ENCODE measurements at places on chromosomes 16 and 17.

DNA sequence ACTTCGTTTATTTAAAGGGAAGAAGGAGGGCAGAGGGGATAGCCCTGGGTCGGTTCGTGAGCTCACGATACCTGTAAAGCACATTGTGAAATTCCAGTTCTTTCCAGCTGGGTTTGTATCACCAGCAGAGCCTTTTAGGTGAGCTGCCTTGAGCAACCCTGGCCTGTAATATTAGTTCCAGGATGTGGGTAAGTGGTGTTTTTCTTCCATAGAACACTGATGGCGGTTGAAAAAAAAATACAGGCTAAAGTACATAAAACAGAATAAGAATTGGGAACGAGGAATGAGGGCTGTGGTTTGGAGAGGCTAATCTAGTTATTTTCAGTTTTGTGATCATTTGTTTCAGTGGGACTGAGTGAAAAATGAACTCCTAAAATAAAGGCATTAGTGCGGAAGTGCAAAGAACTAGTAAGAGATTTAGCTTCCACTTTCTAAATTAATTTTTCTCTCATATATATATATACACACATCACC lies 20.6 kb downstream of the HS3ST3B1 start:
- no peak for DNase-seq

DNA sequence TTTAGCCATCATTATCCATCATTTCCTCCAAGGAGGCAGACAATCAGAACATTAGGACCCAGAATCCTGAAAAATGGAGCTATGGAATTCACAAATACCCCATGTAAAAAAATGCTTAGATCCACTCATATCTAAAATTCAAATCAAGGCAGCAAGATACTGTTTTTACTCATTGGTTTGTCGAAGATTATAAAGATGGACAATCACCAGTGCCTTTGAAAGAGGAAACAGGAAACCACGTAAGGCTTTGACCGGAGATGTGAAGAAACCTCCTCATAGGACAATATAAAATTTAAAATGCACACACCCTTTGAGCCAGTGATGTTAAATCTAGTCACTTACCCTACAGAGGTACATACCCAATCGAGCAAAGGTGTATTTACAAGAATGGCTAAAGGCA lies 130.0 kb downstream of the XYLT1 start:
- DNase-seq, result no peak

DNA sequence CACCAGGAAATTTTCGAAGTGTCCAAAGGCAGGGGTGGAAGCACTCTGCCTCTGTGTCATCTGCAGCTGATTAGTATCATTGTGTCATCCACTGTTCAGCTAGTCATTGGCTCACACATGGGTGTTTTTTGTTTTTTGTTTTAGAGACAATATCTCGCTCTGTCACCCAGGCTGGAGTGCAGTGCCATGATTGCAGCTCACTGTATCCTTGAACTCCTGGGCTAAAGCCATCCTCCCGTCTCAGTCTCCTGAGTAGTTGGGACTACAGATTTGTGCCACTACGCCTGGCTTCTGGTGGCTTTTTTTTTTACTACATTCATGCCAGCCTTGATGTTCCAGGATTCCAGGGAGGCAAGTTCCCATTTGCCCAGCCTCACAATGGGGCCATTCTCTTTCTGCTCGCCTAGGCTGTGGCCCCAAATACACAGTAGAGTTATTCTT lies 32.5 kb upstream of the MYO18A start:
- DNase-seq, result no peak

GRCh38 chr17:36118477-36119353 lies 15.1 kb downstream of the CCL4 start:
- DNase-seq, result no peak

- DNase-seq, result no peak
Measured at GRCh38 chr17:48246612-48247011, 139.0 kb downstream of the SNX11 start.

- no peak for DNase-seq
Measured at GRCh38 chr16:89325861-89326471, 108.5 kb downstream of the ZNF778 start.

- no peak for DNase-seq
Measured at GRCh38 chr17:80376531-80376930, 38.4 kb upstream of the ENDOV start.

DNA sequence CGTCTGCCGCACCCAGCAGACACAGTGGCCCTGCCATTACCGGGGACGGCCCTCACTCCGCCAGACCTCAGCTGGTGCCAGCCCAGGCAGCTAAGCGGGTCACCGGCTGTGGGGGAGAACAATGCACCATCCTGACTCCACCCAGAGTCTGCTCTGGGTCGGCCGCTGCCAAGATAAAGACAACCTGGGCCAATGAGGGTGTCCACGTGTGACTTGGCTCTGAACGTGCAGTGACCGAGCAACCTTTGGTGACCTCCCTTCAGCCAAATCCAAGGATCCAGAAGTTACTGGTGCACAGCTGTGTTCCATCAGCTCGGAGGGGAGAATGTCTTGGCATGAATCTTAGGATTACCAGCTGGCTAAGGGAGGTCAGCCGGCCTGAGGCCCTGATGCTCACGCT lies 155.9 kb downstream of the NTN1 start:
- DNase-seq, result no peak

- DNase-seq, result no peak
Measured at GRCh38 chr16:75841517-75841916, 115.2 kb upstream of the CPHXL start.

DNA sequence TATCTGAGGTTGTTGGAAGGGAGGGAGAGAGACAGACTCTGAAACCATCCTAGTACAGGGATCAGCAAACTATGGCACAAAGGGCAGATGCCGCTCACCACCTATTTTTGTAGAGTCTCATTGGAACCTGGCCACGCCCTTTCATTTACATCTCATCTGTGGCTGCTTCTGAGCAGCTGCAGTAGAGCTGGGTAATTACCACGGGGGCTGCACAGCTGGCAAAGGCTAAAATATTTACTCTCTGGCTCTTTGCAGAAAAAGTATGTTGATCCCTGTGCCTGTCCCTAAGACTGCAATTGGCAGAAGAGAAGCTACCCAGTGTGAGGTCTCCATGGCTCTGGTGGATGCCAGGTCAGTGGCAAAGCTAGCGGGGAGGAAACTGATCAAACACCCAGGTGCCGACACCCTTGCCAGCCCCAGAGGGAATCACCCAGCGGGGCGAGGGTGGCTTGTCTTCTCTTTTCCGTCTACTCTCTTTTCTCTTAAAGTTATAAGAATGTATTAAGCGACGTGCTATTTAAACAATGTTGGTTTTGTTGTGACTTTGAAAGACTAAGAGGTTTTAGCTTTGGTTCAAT lies 14.0 kb downstream of the CEP295NL start:
- DNase-seq, result no peak

DNA sequence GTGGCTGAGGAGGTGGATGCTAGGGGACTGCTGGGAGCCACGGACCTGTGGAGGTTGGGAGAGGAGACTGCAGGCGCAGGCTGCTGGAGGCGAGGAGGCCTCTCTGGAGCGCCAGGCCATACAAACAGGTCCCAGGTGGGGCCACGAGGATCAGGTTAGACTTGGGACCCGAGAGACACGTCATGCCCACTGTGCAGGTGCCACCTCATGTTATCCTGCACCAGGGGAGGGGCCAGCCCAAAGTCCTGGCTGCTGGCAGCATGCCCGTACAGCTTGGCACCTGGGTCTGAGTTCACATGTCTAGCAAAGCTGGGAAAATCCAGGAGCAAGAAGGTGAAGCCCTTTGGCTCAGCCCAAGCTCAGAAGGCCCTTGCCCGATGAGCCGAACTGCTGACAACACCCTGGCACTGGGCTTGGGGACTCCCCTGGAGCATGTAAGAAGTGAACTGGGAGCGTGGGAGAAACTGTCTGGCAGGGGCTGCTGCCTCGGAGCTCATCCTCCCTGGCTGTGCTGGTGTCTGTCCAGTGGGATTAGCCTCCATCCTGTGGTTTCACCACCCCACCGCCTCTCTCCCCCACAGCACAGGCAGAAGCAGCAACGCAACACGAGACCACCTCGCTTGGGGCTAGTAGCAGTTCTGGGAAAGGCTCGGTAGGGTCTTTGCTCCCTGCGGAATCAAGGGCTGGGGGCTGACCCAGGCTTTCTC lies 5.3 kb downstream of the ARHGDIA start:
- DNase-seq, result no peak

- DNase-seq, result no peak
Measured at GRCh38 chr17:45883063-45883462, 11.3 kb upstream of the MAPT start.

GRCh38 chr16:79165506-79165905 lies 435.0 kb downstream of the MAF start:
- DNase-seq, result no peak

GRCh38 chr17:76292567-76292966 lies 15.5 kb downstream of the QRICH2 start:
- DNase-seq, result no peak

GRCh38 chr16:75402821-75403475 lies 30.4 kb downstream of the CFDP1 start:
- no peak for DNase-seq

DNA sequence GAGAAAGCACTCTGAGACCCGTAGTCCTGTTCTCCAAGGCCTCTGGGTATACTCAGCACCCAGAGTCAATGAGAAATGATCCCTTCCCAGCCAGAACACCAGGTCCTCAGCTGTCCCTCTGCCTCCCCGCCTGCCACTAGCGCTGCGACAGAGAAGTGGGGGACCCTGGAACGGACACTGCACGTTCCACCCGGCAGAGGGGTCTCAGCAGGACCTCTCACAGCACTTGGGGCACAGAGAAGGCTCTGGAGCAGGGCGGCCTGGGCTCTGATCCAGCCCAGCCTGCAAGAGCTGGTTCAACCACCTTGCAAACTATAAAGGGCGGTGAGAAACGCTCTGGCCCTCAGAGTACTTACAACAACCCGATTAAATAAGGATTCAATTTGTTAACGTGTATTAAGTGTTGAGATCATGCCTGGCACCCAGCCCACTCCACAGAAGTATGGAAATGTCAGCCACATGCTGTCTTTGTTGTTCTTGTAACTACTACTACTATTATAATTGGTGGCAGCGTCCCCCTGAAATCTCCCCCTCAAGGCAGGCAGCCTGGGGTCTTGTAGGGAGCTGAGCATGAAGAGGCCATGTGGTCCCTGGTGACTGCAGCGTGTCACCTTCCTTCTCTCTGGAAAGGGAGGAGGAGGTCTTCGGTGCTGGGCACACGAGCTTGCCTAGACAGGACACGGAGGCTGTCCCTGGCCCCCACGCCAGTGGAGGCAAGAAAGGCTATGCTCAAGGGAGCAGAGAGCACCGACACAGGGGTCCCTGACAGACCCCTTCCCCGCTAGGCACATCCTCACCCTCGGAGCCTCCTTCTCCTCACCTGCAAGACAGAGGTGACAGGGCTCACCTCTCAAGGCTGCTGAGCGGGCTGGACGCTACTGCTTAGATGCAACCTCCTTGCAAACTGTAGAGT lies 2.4 kb downstream of the OSGIN1 start:
- no peak for DNase-seq

DNA sequence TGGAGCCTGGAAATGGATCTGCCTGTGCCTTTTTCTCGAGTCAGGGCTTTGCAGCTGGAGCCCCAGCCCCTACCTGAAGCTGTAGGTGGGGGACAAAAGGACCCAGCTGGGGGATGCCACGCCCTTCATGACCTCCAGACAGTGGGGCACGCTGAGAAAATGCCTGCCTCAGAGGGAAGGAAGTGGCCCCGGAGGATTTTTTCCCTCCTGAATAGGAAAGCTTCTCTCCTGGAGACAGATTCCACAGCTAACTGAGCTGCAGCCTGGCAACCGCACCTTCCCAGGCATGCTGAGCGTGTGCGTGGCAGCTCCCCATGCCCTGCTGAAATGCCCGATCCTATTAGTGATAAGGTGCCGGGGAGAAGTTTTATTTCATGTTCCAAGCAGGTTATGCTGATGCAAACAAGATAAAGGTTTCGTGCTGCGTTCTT lies 58.0 kb downstream of the AIPL1 start:
- DNase-seq, result no peak

- no peak for DNase-seq
Measured at GRCh38 chr16:11079652-11080187, 135.4 kb downstream of the CLEC16A start.

- no peak for DNase-seq
Measured at GRCh38 chr16:22250522-22250921, 44.4 kb downstream of the EEF2K start.

DNA sequence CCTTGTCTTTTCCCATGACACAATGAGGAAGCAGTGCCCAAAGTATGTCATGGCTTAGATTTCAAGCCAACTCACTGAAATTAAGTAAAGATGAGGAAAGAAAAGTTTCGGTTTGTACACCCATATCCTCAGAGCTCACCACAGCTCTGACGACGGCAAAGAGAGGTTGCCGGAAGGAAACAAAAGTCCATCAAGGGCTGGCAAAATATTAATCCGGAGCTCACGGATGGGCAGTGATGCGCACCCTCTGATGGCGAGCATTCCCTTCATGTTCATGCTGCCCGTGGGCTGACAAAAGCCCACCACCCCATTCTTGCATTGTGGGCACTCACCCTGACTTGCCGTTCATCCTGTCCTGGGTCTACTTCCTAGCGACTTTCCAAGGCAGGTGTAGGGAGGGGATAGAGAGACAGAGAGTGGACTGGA lies 103.1 kb downstream of the SOX9 start:
- DNase-seq, result no peak

GRCh38 chr16:68286153-68287074 lies 22.1 kb downstream of the SLC7A6 start:
- peak; percentile 69 for DNase-seq

DNA sequence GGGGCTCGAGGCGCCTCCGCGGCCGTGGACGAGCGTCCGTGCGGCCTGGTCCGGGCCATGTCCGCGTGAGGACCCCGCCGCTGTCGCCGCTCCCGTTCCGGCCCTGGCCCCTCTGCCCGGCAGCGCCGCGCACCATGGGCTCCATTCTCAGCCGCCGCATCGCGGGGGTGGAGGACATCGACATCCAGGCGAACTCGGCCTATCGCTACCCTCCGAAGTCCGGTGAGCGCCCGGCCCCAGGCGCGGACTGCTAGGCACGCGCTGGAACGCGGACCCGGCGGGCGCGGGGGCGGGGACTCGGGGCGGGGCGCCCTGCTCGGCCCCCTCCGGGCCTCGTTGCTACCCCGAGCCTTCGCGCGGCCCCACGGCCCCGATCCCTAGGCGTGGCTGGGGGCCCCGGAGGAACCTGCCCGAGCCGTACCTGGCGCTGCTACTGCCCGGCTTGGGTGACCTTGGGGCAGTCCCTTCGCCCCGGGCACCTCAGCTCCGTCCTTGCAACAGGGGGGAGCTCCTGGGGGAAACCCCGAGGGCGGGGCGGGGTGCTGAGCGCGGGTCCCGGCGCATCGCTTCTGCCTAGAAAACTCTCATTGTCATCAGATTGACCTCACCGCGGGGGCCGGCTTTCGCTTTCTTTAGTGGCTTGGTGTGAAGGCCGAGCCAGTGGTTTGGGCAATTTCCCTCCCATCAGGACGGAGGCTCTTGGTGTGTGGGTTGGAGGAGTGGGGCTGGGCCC lies 367 bp downstream of the MGRN1 start:
- DNase-seq, result peak; percentile 38

DNA sequence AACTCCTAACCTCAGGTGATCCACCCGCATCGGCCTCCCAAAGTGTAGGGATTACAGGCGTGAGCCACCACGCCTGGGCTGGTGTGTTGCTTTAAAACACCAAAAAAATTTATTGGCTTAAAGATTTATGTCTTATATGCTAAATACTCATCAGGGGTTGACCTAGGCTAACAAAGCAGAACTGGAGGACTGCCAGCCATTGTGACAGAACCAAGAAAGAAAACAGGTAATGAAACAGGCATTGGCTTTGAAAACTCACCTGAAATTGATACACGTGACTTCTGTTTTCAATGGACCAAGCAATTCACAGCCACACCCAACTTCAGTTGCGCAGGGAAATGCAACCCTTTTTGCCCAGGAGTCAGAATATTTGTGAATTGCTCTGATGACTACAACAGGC lies 4.9 kb upstream of the PHAF1 start:
- DNase-seq, result no peak

All from stimulated activated naive CD4-positive, alpha-beta T cell (primary cell).